ENCODE measurements at places on chromosomes 1 and 21. TPM values are rescaled to one million over a fixed set of nuclear protein-coding genes. Genes with fewer than 3 reads are reported as not detected.

GRCh38 chr21:38410466-38410865, 87.8 kb downstream of the ERG start:
- H3K27ac ChIP-seq = no peak overlapping the region
- DNase-seq = no peak
- H3K27me3 ChIP-seq = peaks cover 3% of the 10 kb centered on the region
- H3K36me3 ChIP-seq = no peaks in the 10 kb centered on the region
- no peaks in the 10 kb centered on the region for H3K4me1 ChIP-seq
- H3K4me3 ChIP-seq = no peak overlapping the region

- DNase-seq = no peak
- no peaks in the 10 kb centered on the region for H3K36me3 ChIP-seq
- no peaks in the 10 kb centered on the region for H3K4me1 ChIP-seq
- no peak overlapping the region for H3K27ac ChIP-seq
- no peak overlapping the region for H3K4me3 ChIP-seq
These were observed 209.1 kb upstream of the COA6 start for GRCh38 chr1:234164098-234164709.

DNA sequence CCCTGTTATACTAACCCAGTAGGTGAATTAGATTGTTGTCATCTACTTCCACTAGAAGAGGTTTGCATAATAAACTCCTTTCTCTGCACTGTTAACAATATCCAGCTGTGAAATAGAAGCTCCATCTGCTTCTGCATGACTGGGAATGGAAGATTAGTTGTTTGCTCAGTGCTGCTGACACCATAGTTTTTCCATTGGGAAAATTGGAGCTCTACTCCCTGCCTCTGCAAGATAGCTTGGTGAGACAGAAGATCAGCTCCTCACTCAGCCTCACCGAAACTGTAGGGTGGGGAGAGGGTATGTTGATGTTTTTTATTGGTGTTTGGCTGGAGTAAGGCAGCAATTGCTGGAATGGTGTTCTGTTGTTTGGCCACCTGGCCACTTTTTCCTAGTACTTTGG, 331.6 kb upstream of the ADAMTS5 start:
- no peaks in the 10 kb centered on the region for H3K27me3 ChIP-seq
- DNase-seq = no peak
- H3K4me3 ChIP-seq = no peak overlapping the region

DNA sequence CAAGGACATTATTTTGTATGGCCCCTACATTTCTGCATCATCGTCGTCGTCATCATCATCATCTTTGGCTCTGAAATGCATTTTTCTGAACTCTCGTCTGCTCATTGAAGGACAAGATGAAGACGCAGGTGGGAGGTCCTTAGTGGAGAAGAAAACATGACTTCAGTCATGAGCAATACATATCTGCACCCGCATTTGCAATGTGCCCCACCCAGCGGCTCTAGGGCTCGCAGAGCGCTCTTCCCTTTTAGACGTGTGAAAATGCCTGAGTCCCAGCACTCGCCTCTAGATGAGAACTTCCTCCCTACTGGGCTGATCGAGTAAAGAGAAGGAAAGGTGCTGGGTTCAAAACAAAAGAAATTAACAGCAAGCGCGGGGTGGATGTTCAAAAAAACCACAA, 10.1 kb downstream of the C1orf174 start:
- H3K4me3 ChIP-seq = no peak overlapping the region
- DNase-seq = no peak
- peaks cover under 1% of the 10 kb centered on the region for H3K4me1 ChIP-seq
- H3K27me3 ChIP-seq = no peaks in the 10 kb centered on the region

GRCh38 chr1:114458237-114458777, 52.7 kb downstream of the TRIM33 start:
- H3K27ac ChIP-seq = no peak overlapping the region
- peak; percentile 80 for DNase-seq
- no peak overlapping the region for H3K4me3 ChIP-seq
- no peaks in the 10 kb centered on the region for H3K27me3 ChIP-seq
- H3K4me1 ChIP-seq = peaks cover 4% of the 10 kb centered on the region

- no peaks in the 10 kb centered on the region for H3K27me3 ChIP-seq
- no peak for DNase-seq
- H3K36me3 ChIP-seq = no peaks in the 10 kb centered on the region
- H3K4me3 ChIP-seq = no peak overlapping the region
These were observed 56.4 kb downstream of the CACHD1 start for GRCh38 chr1:64526312-64526711.

- H3K36me3 ChIP-seq = no peaks in the 10 kb centered on the region
- no peak overlapping the region for H3K27ac ChIP-seq
- peaks cover 7% of the 10 kb centered on the region for H3K4me1 ChIP-seq
- no peak for DNase-seq
- H3K27me3 ChIP-seq = 0 out of 2 replicates have a peak, but pooled peaks cover 2% of the 10 kb centered on the region
These were observed 10.9 kb upstream of the PADI2 start for GRCh38 chr1:17130138-17130635.

- DNase-seq = peak; percentile 76
- H3K36me3 ChIP-seq = no peaks in the 10 kb centered on the region
- no peak overlapping the region for H3K4me3 ChIP-seq
- no peak overlapping the region for H3K27ac ChIP-seq
These were observed 10.6 kb upstream of the GADD45A start for GRCh38 chr1:67674260-67675011.

DNA sequence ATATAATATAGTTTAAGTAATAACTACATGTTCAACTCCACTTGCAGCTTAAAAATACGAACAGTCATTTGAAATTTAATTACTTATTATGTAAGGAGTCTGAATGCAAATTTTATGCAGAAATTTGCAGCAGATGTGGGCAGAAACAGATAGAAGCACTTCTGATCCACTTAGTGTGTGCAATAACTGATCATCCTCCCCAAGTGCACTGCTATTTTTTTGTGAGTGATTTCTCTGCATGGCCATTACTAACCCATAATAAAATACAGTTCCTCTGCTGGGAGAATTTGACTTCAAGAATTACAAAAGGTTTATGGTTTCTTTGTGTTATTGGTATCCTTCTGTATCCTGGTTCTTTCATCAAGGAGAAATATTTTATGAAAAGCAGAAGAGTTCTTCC, 611.5 kb upstream of the RGS18 start:
- no peak overlapping the region for H3K27ac ChIP-seq
- no peaks in the 10 kb centered on the region for H3K27me3 ChIP-seq
- no peaks in the 10 kb centered on the region for H3K4me1 ChIP-seq
- no peaks in the 10 kb centered on the region for H3K36me3 ChIP-seq
- DNase-seq = no peak

GRCh38 chr1:172154551-172154950, 265.9 kb upstream of the C1orf105 start:
- no peaks in the 10 kb centered on the region for H3K27me3 ChIP-seq
- 0 out of 2 replicates have a peak overlapping the region, but pooled peaks have one; percentile 11 for H3K27ac ChIP-seq
- peak; percentile 89 for DNase-seq
- peak overlapping the region; percentile 23 for H3K4me3 ChIP-seq
- no peaks in the 10 kb centered on the region for H3K36me3 ChIP-seq

- peaks cover 13% of the 10 kb centered on the region for H3K36me3 ChIP-seq
- no peak overlapping the region for H3K27ac ChIP-seq
- peaks cover 5% of the 10 kb centered on the region for H3K4me1 ChIP-seq
- no peak overlapping the region for H3K4me3 ChIP-seq
- no peaks in the 10 kb centered on the region for H3K27me3 ChIP-seq
- DNase-seq = no peak
These were observed 4.5 kb downstream of the TXNIP start for GRCh38 chr1:145991735-145992412.

DNA sequence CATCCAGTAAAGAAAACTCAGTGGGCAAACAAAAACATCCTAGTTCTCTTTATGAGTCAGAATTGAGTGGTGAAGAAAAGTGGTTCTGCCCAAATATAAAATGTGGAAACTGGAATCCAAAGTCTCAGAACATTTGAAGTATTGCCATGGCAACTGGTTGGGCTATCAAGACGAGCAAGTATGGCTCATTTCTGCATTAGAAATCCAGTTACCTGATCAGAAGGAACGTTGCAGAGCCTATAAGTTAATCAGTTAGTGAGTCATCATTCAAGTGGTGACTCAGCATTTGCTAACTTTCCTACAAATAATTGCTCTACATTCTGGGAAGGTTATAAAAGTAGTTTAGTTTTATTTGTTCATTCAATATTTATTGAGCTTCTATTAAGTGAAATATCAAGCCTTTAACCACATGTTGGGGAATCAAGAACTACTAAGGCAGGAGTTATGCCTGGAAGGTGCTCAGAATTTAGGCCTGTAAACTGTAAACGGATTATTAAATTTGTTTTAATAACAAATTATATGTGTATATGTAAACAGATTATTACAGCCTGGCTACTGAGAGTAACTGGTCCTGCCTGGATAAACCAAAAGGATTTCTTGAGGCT, 104.3 kb downstream of the PAPPA2 start:
- no peaks in the 10 kb centered on the region for H3K36me3 ChIP-seq
- H3K27ac ChIP-seq = no peak overlapping the region
- DNase-seq = peak; percentile 21
- H3K27me3 ChIP-seq = no peaks in the 10 kb centered on the region
- H3K4me3 ChIP-seq = no peak overlapping the region

GRCh38 chr1:11168731-11169130, 20.4 kb upstream of the ANGPTL7 start:
- H3K27me3 ChIP-seq = no peaks in the 10 kb centered on the region
- H3K4me1 ChIP-seq = no peaks in the 10 kb centered on the region
- H3K36me3 ChIP-seq = peaks cover 8% of the 10 kb centered on the region
- no peak for DNase-seq

GRCh38 chr1:33430692-33431593, at the start of gene PHC2:
PHC2 (minus strand) TSS chr1:33431095; CDS start chr1:33375539, 55,556 bp downstream.
- H3K27ac ChIP-seq = peak within 1 kb of the TSS; percentile 54
- peak; percentile 94 for DNase-seq
- peak within 1 kb of the TSS; percentile 87 for H3K4me3 ChIP-seq

DNA sequence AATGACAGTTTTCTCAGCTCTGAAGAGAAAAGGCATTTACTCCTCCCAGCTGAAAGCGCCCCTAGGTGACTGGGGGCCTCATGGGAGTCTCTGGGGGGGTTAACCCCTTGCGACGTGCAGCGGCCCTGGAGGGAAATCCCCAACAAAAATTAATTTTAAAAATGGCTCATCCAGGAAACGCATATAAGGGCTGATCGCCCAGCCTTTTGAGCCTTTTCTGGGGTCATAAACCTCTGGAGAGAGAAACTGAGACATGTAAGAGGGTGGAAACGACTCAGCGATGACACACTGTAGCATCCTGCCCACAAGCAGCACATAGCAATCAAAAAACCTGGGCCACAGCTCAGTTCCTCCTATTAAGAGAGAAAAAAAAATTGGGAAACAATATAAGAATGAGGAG, 20.4 kb upstream of the HPDL start:
- H3K4me1 ChIP-seq = peaks cover 4% of the 10 kb centered on the region
- H3K36me3 ChIP-seq = no peaks in the 10 kb centered on the region
- no peak overlapping the region for H3K27ac ChIP-seq
- peak; percentile 60 for DNase-seq

DNA sequence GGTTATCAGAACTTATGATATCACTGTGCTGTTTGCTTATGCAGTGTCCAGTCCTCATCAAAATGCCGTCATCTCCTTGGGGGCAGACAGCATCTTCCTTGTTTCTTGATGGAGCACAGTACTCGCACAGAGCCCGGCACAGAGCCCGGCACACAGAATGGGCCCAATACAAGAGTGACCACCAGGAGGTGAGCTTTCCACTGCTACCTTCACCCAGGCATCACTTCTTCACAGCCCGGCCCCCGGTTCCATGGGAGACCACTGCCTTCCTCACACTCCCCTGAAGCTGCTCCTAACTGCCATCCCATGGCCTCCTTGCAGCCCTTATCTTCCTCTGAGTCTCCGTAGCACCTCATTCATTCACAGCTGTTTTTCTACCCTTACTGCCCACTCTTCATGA, 94.0 kb downstream of the TNR start:
- no peaks in the 10 kb centered on the region for H3K27me3 ChIP-seq
- H3K36me3 ChIP-seq = no peaks in the 10 kb centered on the region
- H3K4me1 ChIP-seq = no peaks in the 10 kb centered on the region
- no peak for DNase-seq

- DNase-seq = no peak
- no peak overlapping the region for H3K27ac ChIP-seq
- peaks cover 3% of the 10 kb centered on the region for H3K36me3 ChIP-seq
- no peak overlapping the region for H3K4me3 ChIP-seq
- peaks cover under 1% of the 10 kb centered on the region for H3K4me1 ChIP-seq
These were observed 54.5 kb upstream of the COL6A1 start for GRCh38 chr21:45927032-45927431.

GRCh38 chr1:199861020-199861795, 166.3 kb upstream of the NR5A2 start:
- no peaks in the 10 kb centered on the region for H3K4me1 ChIP-seq
- no peak overlapping the region for H3K27ac ChIP-seq
- no peaks in the 10 kb centered on the region for H3K36me3 ChIP-seq

DNA sequence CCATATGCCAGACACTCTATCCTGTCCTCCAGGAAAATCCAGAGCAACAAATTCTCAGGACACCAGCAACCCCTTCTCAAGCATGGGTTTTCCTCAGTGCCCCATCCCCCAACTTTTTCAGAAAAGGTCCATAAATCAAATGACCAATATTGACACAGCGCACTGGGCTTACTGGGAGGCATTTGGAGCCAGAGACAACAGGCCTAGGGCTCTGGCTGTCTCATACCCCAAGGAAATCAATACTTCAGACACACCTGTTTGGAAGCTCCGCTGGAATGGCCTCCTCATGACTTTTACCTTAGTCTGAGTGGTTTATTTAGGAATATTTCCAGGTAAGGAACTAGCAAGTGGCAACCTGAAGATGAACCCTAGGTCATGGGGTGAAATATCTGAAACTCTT, 66.9 kb upstream of the TNR start:
- H3K27me3 ChIP-seq = no peaks in the 10 kb centered on the region
- H3K4me1 ChIP-seq = no peaks in the 10 kb centered on the region

GRCh38 chr1:111281411-111281810, 9.2 kb upstream of the CHIA start:
- H3K4me3 ChIP-seq = no peak overlapping the region
- peaks cover 1% of the 10 kb centered on the region for H3K27me3 ChIP-seq
- no peak for DNase-seq
- no peaks in the 10 kb centered on the region for H3K36me3 ChIP-seq

Gene TMIGD3
- total RNA-seq = not detected

Gene FRRS1
- total RNA-seq = 21.7 TPM

Gene ILDR2
- total RNA-seq = under 0.01 TPM

Gene HMGCS2
- total RNA-seq = not detected

Gene TDRD10
- not detected for total RNA-seq

Gene AMY2B
- total RNA-seq = 1.1 TPM

Gene IGSF8
- 8.8 TPM for total RNA-seq

Gene OR2L2
- not detected for total RNA-seq

Gene CD1E
- not detected for total RNA-seq
